C1 segment of cervical spinal cord (tissue), 14 donors: ENCODE measurements at places on chromosomes 4 and X.

GRCh38 chrX:76850851-76851250 is 423.3 kb downstream of the MAGEE1 start:
- no peak for DNase-seq

DNA sequence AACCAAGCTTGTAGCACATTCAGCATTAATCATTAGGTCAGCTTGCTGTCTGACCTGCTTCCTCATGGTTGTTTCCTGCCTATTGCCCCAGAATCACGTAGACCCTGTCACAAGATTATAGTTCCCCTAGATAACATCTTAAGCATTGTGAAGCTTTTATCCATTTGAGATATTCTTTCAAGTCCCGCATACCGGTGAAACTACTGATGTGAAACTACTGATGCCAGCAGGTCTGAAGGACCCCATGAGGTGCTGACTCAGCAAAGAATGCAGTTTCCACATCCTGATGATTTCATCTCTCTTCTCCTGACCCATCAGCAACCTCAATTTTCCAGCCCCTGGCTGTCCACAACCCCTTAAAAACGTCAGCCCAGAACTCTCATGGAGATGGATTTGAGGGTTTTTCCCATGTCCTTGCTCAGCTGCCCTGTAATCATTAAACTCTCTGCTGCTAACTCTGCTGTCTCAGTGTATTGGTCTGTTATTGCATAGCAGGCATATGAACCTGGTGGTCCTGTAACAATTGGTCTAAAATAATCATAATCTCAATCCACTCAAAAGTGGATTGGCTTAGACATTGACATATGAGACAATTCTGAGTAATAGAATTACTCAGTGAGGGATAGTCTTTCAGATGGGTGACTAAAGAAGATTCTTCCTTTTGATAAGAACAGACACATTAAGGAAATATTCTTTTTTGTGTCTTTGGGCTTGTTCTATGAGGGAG is 26.3 kb upstream of the UBA6 start:
- no peak for DNase-seq

- no peak for DNase-seq
Observed at GRCh38 chr4:45776146-45776545, 347.7 kb downstream of the GABRG1 start.

DNA sequence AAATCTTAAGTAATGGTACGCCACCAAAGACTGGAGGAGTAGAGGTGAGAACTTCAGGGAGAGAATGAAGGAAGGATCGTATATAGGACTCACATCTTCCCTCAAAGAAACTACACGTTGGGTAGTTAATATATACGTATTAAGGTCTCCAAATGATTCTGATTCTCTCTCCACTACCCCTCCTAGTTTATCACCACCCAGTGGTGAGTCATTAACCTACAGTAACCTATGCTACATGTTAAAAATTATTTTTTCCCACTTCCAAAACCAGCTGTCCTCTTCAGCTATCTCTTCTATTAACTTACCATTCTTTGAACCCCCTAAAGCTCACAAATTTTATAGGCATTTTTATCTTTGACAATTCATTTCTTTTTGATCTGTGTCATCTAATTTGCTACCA is 69.7 kb downstream of the RPS6KA6 start:
- DNase-seq: no peak

- no peak for DNase-seq
Observed at GRCh38 chr4:122065915-122066314, 86.2 kb upstream of the BLTP1 start.

DNA sequence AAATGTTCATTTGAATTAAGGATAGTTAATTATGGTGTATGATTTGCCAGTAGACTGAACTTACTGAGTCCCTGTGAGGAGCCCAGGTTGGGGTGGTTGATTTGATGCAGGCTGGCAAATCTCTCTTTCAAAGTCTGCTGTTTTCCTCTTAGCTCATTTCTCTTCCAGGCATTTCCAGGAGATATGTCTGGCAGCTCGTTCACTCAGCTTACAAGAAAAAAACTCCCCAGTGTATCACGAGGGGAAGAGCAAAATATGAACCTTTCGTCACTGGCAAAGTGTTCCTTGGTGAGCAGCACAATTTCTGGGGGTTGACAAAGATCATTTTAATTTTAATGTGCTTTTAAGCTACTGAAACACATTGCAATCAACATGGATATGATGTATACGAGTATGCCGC is 244.2 kb downstream of the CBLL2 start:
- no peak for DNase-seq

DNA sequence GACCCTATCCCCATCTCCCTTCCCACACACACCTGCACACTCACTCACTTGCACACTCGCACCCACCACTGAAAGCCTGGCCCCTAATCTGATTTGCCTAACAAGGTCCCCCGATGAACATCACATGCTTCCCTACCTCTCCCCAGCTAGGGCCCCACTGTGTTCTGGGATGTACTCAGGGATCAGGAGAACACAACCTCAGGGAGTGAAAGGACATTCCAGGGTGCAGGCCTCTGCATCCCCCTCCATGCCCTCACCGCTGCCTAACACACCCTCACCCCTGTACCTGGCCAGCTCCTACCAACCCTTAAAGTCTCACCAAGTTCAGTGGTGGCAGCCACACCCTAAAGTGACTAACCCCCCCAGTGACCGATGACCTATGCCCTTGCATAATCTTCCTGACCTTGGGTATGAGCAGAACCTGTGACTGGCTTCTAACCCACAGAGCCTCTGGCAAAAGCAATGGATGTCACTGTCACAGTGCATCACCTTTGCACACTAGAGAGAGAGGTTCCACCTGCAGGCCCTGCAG is 2.4 kb upstream of the AFAP1 start:
- DNase-seq: no peak

DNA sequence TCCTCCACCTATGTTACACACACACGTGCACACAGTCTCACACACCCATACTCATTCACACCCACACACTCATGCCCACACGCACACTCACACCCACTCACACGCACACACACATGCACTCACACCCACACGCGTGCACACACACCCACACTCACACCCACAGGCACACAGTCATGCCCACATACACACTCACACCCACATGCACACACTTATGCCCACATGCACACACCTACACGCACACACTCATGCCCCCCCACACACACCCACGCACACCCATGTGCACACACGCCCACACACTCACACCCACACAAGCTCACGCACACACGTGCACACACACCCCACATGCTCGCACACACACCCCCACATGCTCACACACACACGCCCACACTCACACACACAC is 140.0 kb downstream of the F11 start:
- DNase-seq: no peak

DNA sequence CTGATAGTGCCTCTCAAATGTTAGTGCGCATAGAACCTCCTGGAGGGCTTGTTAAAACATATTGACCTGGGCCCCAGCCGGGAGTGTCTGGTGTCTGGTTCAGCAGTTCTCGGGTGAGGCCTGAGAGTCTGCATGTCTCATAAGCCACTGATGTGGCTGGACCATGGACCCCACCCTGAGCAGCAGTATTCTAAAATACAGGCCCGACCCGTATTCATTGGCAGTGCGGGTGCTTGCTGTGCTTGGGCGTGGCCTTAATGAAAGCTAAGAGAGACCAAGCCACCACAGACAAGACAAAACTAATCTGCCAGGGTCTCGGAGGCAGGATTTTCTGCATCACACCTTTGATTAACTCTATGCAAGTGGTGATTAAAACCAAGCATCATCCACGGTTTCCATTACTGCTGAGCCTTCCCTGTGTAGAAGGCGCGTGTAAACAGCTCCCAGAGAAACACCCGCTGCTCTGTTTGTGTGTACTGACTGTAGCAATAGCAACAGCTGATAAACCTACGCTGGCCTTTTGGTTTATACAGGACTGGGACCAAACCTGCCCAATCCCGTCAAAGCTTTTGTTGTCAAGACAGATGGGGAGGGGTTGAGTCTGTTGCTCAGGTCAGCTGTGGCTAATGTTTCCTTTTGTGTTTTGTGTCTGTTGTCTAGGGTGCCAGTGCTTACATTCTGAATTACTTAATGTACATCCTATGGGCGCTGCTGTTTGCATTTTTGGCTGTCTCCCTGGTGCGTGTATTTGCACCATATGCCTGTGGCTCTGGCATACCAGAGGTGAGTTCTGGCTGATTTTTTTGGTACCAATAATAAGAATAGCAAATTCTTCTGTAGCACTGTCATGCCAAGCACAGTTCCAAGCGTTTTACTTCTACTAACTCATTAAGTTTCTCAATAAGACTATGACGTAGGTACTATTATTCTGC is 40.8 kb downstream of the CLCN4 start:
- no peak for DNase-seq

GRCh38 chr4:180674619-180675358 is 1568.4 kb upstream of the TENM3 start:
- DNase-seq: no peak

GRCh38 chr4:76197971-76198410 is 15.6 kb downstream of the SCARB2 start:
- peak; percentile 63 for DNase-seq

- no peak for DNase-seq
Observed at GRCh38 chrX:16931855-16932575, 14.4 kb upstream of the REPS2 start.

DNA sequence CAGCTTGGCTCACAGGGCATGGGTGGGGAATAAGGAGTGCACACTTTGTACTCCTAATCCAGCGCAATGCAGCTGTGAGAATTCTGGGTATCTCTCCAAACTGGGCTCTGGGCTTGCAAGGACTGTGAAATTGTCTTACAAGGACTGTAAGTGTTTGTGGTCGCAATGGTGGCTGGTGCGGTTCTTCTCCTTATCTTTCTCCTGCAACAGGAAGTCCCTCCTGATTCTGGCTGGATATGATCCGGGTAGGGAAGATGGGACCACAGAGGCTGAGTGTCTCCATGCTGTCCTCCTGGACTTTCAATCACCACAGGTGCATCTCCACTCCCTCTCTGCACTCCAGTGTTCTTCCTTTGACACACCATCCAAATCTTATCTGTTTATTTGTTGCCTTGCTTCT is 55.7 kb upstream of the GYPE start:
- DNase-seq: no peak

GRCh38 chr4:13980317-13981310 is 353.1 kb upstream of the BOD1L1 start:
- no peak for DNase-seq

- DNase-seq: no peak
Observed at GRCh38 chr4:56348576-56348975, 38.7 kb downstream of the AASDH start.

- DNase-seq: no peak
Observed at GRCh38 chr4:103076747-103077347, at the start of gene SLC9B2. Gene SLC9B2, minus strand, starts transcription at chr4:103076761. Its CDS starts 9,211 bp downstream, at chr4:103067550.

GRCh38 chrX:56764153-56764974 is 35.3 kb downstream of the NBDY start:
- no peak for DNase-seq

GRCh38 chrX:153861151-153861550 is 24.8 kb downstream of the L1CAM start:
- no peak for DNase-seq

GRCh38 chr4:169225812-169226211 is 44.9 kb downstream of the SH3RF1 start:
- no peak for DNase-seq

GRCh38 chrX:125954236-125954635 is 211.9 kb downstream of the DCAF12L2 start:
- no peak for DNase-seq

GRCh38 chr4:125350470-125351135 is 35.8 kb downstream of the FAT4 start:
- peak; percentile 29 for DNase-seq

DNA sequence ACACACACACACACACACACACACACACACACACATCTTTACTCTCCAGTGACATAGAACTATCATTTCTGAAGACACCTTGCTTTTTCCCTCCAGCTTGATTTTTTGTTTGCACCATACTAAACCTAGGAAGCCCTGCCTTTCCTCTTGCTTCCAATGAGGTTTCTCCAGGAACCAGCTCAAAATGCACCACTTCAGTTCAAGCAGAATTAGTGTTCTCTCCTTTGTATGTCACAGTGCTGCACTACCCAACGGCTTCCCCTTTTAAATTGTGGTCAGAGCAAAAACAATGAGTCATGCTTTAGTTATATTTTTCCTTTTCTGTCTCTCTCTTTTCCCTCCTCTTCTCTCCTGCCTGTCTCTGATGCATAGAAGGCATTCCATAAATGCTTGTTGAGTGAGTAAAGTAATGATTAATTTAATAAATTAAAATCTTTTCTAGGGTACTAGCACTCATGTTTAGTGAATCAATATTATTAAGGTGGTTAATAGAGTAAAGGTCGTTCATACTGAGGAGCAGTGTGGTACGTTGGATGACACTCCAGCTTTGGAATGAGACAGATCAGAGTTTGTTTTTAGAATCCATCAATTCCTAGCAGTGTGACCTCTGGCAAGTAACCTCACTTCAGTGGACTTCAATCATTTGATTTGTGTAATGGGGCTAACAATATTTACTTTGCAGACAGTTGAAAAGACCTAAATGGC is 5.9 kb downstream of the RTL3 start:
- DNase-seq: no peak

DNA sequence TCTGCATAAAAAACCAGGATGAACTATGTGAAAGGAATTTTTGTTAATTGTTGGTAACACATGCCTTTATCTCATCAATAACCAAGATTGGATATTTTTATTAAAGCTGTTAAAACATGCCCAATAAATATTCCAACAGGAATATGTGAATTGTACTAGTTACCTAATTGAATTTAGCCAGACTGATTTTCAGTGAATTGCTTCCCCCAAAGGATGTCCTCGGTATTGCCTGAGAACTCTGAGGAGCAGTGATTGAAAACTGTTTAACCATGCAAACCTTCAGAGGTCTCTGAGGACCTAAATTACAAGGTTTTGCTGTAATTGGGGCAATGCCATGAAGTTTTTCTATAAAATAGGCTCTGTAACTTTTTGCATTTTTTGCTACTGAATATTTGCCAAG is 66.6 kb downstream of the BLTP1 start:
- no peak for DNase-seq

DNA sequence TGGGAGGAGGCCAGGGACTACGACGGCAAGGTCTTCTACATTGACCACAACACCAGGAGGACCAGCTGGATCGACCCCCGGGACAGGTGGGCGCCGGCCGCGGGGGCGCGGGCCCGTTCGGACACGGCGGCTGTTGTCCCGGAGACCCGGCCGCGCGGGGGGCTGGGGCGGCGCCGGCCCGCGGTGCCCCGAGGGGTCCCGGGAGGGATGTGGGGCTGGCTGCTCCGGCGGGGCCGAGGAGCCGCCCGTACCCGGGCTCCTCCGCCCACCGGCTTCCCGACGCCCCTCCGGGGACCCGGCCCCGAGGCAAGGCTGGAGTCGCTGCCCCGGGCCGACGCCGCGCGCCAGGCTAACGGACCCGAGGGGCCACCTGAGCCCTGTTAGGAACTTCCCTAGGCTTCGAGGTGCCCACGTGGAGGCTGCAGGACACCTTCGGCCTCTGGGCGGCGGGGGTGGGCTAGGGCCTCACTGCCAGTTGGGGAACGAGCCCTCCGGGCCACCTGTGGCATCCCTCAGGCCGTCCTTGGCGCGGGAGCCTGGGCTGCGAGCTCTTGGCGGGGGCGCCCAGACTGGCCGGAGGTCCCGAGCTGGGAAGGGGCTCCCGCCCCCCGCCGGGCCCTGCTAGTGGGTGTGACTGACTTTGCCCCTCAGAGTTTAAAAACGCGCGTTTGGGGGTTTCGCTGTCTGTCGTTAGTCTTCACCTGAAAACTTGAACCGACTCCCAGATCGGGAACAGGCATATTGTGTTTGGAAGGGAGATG is 660 bp downstream of the WWC2 start:
- peak; percentile 24 for DNase-seq

- no peak for DNase-seq
Observed at GRCh38 chrX:28850955-28851354, 263.7 kb downstream of the IL1RAPL1 start.
